NCI-H345 (cell line): ENCODE measurements at places on chromosomes 2 and 18.

DNA sequence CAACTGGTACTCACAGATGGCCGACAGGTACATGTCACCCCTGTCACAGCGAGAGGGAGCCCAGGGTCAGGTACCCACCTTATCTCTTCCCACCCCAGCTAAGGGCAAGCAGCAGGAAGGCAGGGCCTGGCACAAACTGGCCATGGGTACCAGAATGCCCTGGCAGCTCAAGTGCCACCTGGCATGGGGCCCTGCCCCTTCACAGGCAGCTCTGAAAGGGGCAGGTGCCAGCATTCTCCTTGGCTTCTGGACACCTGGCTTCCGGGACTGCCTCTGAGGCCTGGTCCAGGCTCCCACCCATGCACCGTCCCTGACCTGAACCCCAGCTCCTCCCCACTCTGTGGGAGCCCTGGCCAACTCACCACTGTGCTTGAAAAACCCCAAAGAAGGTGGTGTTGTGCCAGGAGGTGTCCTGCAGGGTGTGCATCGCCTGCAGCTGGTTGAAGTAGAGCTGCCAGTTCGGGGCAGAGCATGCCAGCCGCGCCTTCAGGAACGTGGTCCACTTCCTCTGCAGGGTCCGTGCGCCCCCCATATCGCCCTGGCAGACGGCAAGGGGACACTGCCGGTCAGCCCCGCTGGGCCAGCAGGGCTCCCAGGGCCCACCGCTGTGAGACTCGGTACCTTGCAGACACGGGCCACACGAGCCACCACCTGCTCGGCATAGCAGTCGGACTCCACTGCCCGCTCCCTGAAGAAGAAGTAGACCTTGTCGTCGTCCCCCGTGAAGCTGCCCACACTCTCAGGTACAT lies 5.4 kb downstream of the SEMA4C start:
- no peak for DNase-seq

GRCh38 chr18:57697426-57697825 lies 75.8 kb upstream of the NARS1 start:
- DNase-seq: no peak

DNA sequence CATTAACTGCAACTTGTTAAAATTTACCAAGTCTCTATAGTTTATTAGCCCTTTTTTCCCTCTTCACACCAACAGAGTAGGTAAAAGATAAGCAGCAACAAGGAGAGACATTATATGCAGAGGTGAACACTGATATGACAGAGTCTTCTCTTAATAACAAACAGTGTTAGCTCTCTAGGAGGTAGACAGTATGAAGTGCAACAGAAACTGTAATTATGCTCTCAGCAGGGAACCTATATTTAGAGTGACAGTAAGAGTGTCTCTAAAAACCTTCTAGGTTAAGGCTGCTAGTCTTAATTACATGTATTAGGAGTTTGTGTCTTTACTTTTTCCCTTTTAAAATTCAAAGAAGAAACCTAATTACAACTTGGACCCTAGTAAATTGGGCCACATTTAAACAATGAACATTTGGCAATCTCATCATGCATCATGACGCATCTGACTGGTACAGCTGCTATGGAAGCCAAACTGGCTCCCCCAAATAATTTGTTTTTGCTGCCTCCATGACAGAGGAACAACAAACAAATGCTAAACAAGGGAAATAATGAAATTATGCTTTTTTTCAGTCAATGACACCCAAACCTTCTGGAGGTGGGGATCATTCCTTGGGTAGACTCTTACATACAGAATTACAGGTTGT lies 69.9 kb upstream of the MMADHC start:
- DNase-seq: peak; percentile 58

GRCh38 chr2:215362562-215362904 lies 50.7 kb downstream of the ATIC start:
- DNase-seq: no peak

- DNase-seq: no peak
Measured at GRCh38 chr2:10297959-10298531, 4.7 kb upstream of the HPCAL1 start.

DNA sequence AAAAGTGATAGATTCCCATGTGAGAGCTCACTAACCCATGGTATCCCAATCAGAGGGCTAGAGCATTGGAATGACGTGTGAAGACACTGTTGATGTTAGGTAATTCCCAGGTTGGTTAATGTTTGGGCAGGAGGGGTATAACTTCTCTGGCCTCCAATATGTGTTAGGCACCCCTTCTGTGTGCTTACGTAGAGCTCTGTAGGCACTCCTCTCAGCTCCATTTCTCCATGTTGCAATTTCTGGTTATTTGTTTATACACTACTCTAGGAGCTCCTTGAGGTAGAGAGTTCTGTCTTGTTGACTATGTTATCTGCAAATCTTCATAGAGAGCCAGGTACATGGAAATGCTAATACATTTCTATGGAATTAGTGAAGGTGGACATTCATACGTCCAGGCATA lies 153.5 kb downstream of the RPIA start:
- no peak for DNase-seq

DNA sequence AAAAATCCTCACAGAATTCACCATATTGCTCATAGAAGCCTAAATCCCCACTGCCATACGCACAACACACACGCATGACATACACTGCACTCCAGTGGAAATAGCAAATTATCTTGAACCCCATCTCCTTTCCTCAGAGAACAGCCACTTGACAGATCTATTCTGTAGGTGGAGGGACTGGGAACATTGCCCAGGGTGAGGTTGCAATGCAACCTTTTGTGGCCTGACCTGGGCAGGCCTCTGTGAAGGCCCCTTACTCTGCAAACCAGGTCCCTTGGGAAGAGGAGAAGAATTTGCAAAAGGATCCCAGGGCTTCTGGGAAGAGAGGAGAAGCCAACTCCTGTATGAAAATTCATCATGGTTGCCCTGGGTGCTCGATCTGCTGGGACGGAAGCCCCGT lies 51.9 kb downstream of the SDC1 start:
- DNase-seq: no peak

- peak; percentile 60 for DNase-seq
Measured at GRCh38 chr18:47179520-47179919, 3.4 kb upstream of the IER3IP1 start.

GRCh38 chr2:234355808-234356365 lies 141.0 kb downstream of the ARL4C start:
- no peak for DNase-seq

DNA sequence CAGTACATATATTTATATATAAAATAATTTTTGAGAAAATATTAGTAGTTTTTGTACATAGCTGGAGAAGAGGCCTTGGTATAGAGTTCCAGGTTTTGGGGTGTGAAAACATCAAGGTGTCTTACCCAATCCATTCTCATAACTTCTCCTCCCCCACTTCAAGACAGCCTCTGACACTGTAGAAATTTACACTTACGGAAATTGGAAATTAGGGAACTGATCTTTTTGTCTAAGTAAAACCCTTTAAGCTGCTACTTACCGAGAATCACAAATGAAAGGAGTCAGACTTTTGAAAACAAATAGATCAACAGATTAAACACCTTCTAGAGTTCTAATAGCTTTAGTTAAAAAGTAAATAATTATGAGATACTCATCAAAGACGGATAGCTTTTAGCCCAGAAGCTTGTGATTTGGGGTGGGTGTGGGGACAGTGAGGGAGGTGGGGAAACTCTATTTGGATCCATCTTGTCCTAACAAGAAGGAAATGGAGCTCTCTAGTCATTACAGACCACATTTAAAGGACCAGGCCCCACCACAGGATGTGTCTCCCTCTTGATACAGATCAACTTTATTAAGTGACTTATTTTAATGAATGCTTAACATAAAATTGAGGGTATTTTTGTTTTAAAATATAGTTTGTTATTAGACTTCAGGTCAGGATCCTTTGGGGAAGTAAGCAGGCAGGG lies 11.1 kb upstream of the FBXO11 start:
- no peak for DNase-seq

GRCh38 chr2:40434731-40435271 lies 17.1 kb downstream of the SLC8A1 start:
- DNase-seq: no peak

GRCh38 chr18:54192900-54193299 lies 31.6 kb downstream of the MBD2 start:
- no peak for DNase-seq

GRCh38 chr2:226125176-226125883 lies 674.3 kb downstream of the IRS1 start:
- no peak for DNase-seq

- DNase-seq: no peak
Measured at GRCh38 chr2:127783101-127783500, 27.9 kb downstream of the WDR33 start.

DNA sequence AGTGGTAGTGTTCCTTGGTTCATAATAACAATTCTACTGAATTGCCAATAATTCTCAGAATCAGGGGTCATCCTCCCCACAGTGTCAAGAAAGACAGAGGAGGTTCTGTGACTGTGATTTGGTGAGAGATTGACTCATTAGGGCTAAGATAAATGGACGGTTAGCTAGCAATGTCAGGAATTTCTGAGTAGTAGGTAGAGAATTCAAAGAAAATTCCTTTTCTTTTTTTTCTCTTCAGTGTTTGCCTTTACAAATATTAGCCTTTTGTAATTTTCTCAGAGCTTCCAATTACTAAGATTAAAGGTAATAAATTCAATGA lies 16.8 kb upstream of the CRIM1 start:
- no peak for DNase-seq

DNA sequence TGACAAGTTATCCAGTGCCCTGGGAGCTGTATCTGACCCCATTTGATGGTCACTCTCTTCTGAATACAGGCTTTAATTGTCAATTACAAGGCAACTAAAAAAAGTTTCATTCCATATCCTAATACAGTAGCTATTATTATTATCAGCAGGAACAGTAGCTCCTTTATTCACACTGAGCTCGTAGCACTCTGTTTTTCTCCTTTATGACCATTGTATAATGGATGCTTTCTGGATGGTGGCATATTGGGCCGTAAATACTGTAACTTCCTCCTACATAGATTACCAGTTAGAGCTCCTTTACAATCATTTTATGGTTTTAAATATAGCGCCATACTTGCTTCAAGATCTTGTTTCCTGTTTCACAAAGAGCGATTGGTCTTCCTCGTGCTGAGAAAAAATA lies 1040.3 kb downstream of the TSN start:
- no peak for DNase-seq

DNA sequence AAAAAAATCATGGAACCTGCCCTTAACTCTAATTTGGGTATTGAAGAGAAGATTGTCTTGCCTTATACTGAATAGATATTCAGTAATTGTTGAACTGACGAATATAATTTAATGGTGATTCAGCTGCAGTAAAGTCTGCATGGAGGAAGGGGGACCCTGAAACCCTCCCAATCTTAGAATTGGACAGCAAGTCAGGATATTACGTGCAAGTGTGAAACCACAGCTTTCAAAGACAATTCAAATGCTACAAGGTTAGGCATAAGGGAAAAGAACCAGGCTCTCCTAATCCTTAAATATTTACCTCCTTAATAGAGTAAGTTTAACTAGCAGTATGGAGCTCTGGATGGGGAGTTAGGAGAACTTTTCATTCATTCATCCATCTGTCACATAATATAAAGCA lies 226.9 kb upstream of the TNP1 start:
- no peak for DNase-seq

DNA sequence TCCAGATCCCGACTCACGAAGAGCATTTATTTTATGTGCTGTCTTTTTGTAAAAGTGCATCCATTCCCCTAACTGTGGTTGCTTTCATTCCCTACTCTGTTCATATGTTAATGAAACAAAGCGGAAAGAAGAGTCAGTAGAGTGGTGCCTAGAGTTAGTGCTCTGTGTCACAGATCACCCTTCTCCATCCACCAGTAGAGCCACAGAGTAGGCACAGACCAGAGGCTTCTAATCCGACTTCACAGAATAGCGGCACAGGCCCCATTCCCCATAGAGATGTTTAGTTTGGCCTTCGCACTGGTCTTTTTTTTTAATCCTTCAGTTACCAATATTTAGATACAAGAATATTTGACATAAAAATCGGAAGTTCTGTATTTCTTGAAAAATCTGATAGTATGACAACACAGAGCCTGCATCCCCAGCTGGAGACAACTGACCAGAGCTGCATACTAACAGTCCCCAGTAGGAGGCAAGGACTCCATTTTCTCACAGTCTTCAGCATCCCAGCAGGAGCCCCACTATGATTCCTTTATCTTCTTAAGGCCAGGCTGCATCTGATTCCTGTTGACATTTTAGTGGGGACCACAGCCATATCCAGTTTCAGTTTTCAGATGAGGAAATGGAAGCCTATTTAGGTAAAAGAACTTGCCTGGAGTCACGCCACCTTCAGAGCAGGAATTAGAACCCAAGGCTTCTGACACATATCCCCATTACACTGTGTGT lies 7.0 kb downstream of the G6PC2 start:
- DNase-seq: no peak

GRCh38 chr2:73449404-73449803 lies 63.8 kb downstream of the ALMS1 start:
- no peak for DNase-seq

DNA sequence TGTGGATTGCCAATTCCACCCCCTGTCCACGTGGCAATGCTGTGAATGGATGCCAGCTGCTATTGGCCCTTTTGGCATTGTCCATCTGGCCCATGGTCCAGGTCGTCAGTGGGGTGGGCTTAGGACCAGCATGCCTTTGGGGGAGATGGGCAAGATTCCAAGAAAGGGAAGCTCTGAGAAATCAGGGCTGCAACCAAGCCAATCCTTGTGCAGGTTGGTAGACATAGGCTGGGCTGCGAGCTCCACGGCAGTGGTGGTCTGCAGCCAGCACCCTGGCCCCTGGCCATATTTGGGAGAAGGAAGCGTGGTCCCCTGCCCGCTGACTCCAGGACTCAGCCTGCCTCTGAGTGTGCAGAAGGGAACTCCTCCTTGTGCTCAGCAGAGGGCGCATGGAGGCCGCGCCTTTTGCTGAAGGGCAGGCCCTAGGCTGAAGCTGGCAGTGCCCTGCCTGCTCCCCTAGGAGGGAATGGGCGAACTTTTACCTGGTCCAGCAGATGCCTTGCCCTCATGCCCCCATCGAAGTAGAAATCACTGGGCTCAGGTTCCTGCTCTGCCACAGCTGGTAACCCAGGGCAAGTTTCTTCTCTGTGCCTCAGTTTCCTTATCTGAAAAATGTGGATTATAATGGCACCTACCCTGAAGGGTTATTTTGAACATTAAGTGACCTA lies 5.4 kb downstream of the SPR start:
- peak; percentile 64 for DNase-seq

- no peak for DNase-seq
Measured at GRCh38 chr2:159840616-159841015, 42.6 kb upstream of the CD302 start.

DNA sequence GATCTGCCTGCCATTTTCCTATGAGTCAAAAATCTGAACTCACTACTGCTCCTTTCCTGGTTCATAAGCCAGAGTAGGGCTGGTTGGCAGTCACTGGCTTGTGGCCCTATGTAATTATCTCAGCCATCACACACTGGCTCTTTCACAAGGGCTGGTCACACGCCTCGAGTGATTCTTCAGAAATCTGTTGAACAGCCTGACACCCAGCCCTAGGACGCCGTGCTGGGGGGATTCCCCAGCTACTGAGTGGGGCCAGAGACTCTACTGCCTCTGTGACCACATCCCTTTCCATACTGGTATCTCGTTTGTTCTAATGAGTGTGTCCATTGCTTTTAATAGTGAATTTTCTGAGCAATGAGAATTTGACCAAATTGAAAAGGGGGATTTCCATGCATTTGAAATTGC lies 45.8 kb upstream of the RBM44 start:
- DNase-seq: no peak

GRCh38 chr2:241317391-241317790 lies 1.7 kb downstream of the SEPTIN2 start:
- DNase-seq: no peak
